Anterior cingulate cortex (tissue), 58 donors: ENCODE measurements at places on chromosomes 7 and 10.

DNA sequence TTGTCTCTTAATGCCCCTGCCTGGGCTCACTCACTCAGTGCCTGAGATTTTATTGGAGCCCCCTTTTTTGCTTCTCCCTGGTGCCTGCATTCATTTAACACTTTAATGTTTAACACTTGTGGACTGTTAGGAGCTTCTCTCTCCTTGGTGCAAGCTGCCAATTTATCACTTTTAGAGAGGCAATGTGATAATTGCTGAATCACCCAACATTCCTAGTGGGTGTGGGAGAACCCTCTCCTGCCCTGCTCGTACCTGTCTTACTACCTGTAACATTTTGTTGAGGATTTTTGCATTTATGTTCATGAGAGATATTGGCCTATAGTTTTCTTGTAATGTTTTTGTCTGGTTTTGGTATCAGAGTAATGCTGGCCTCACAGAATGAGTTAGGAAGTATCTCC is 13.2 kb downstream of the STAM start:
- DNase-seq: no peak

DNA sequence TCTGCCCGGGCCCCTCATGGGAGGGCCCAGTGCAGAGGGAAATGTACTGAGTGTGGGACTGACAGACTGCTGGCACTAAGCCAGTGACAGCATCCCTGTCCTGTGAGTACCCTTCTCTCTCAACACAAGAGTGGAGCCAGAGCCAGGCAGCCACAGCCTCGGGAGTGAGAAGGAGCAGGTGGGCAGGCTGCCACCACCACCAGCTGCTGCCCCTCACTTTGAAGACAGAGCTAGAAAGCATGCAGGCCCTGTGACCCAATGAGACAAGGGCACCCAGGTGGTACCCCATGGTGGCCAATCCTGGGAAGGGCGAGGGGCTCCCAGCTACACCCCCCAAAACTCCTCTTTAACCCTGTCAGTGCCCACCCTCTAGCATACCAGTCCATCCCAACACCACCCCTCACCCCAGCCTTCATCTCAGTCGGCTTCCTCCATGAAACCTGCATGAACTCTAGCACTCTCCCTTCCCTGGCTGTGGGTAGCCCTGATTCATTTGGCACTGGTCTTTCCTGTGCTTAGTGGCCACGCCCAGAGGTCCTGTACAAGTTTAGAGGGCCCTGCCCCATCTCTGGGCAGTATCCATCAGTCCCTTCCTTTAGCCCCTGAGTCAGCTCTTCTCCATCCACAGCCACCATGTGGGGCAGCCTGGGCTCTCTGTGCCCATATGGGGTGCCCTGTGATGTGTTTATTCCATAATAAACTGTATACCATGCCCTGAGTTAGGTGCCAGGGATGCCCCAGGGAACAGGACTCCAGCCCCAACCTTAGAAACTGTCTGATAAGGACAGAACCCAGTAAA is 207.0 kb upstream of the ZMIZ1 start:
- DNase-seq: no peak

GRCh38 chr10:48273741-48274140 is 755 bp downstream of the FRMPD2 start:
- no peak for DNase-seq

- no peak for DNase-seq
Measured at GRCh38 chr10:1156921-1157614, 100.9 kb downstream of the WDR37 start.

DNA sequence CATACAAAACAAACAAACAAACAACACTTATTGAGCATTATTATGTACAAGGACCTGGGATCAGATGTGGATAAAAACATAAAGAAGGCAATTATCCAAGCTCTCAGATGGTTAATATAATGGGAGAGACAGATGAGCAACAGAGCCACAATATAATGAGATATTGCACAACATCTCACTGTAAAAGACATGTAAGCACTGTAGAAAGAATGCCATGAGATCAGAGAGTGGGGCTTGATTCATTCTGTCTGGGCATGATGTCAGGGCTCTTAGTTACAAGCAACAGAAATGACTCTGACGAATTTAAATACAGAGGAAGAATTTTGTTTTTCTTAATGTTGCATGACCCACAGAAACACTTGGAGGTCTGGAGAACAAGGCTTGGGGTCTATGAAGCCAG is 164.7 kb upstream of the PLXDC2 start:
- no peak for DNase-seq
